NCI-H1105 (cell line): ENCODE measurements at places on chromosomes 12 and 14.

DNA sequence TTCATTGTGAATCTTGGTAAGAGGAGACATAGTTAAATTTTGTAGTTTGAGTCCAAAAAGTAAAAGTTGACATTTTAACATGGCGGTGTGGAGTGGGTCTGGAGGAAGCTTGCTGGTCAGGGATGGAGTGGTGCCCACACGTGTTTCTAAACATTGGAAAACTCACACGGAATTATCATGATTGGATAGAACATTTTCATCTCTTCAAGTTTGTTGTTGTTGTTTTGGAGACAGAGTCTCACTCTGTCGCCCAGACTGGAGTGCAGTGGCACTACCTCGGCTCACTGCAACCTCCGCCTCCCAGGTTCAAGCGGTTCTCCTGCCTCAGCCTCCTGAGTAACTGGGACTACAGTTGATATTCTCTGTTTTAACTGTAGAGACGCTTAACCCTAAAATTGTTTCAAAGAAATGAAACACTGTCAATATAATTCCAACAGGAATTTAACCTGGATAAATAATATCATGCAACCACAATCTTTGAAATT lies 502 bp upstream of the MBIP start:
- DNase-seq, result no peak

GRCh38 chr14:87615047-87615446 lies 377.9 kb downstream of the GALC start:
- DNase-seq, result no peak

DNA sequence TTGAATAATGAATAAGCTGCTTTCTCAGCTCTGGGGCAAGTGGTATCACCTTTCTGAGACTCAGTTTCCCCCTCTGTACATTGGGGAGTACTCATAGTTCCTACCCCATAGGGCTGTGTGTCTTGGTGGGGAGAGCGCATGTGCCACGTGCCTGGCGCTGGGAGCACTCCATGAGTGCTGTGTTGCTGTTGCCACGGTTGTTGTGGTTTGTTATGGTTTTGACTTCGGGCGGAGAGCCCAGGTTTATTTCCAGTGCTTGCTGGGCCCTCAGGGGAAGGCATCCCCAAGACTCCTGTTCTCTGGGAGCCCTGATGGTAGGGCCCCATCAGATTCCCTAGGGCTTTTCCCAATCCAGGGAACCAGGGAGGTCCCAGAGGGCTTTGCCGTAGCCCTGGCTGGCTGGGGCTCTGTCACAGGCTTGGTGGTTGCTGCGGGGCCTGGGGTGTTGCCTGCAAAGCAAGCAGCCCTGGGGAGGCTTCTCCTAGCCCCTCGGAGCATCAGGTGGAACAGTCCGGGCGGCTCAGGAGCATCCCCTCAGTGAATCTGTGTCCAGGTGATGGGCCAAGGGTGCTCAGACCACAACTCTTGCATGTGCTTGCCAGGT lies 18.6 kb downstream of the SH2B3 start:
- no peak for DNase-seq

- DNase-seq, result no peak
Observed at GRCh38 chr14:94019329-94019728, 6.8 kb upstream of the OTUB2 start.
